ENCODE measurements at places on chromosomes 13 and 19.

GRCh38 chr13:73880365-73880764 is 253.8 kb downstream of the KLF12 start:
- no peak for DNase-seq

DNA sequence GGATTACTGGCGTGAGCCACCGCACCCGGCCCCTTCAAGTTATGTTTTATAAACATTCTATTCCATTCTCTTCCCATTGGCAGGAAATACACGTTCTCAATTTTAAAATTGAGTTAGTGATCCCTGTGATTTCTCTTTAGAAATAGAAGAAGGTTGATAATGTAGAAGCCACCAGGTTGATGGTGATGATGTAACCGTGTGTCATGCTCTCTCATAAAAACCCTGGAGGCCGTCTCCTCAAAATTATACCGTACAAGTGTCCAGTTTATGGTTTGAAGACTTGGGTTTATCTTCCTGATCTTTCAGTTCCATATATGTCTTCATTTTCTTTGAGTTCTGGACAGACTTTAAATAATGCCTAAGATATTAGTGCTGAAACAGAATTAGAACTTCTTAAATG is 32.2 kb downstream of the COG3 start:
- DNase-seq: no peak

DNA sequence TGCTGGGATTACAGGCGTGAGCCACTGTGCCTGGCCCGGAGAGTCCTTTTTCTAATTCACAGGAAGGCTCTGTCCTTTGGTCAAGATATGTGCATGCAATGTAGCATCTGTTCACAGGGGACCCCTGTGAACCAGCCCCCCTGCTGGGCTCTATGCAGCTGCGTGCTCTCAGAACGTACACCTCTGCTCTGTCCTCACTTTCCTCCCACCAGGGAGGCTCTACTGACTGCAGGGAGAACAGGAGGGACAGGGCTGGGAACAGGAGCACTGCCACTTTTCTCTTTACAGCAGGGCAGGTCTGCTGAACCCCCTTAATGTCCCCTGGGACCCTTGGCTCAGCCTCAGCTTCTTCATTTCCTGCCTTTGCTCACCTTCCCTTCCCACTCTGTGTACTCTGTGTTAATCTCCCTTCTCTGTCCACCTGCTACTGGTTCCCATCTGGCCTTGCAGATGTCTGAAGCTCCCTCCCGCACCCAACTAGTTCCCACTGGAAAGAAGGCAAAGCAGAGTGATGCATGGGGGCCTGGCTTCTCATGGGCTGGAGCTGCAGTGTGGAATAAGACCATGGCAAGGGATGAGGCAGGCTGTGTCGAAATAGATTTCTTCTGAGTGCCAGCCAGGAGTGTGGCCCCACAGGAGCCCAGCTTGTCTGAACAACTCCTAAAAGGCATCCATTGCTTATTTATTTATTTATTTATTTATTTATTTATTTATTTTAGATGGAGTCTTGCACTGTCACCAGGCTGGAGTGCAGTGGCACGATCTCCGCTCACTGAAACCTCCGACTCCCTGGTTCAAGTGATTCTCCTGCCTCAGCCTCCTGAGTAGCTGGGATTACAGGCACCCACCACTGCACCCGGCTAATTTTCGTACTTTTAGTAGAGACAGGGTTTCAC is 7.2 kb downstream of the ADGRE2 start:
- no peak for DNase-seq

- no peak for DNase-seq
These were observed 10.3 kb downstream of the ADAMTSL5 start for GRCh38 chr19:1502433-1503088.

- no peak for DNase-seq
These were observed 8.6 kb upstream of the MYCBP2 start for GRCh38 chr13:77335543-77335942.

DNA sequence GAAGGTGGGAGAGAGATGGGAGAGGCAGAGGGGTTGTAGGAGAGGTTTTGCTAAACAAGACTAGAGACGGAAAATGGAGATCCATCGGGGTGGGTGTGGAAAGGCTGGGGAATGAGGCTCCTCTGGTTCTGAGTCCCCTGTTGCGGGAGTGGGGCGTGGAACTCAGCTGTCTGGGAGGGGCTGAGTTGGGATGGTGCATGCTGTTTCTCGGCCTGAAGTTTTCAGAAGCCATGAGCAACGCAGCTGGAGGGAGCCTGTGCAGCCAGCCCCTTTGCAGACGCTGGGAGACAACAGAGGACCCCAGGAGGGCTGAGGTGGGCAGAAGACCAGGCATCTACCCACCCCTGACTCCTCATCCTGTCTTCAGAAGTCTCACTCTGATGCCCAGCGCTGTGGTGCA is 7.4 kb upstream of the GIPR start:
- no peak for DNase-seq

GRCh38 chr13:98486412-98486811 is 90.5 kb downstream of the STK24 start:
- DNase-seq: no peak

GRCh38 chr19:45955905-45956608 is 17.6 kb downstream of the NOVA2 start:
- no peak for DNase-seq

GRCh38 chr13:87100431-87100830 is 570.7 kb upstream of the SLITRK5 start:
- DNase-seq: no peak

- peak; percentile 34 for DNase-seq
These were observed 4.3 kb downstream of the PHF11 start for GRCh38 chr13:49499889-49500660.

- DNase-seq: no peak
These were observed 243.1 kb upstream of the NBEA start for GRCh38 chr13:34698945-34699344.

- DNase-seq: no peak
These were observed 21.1 kb upstream of the FBXO27 start for GRCh38 chr19:39053276-39054090.

DNA sequence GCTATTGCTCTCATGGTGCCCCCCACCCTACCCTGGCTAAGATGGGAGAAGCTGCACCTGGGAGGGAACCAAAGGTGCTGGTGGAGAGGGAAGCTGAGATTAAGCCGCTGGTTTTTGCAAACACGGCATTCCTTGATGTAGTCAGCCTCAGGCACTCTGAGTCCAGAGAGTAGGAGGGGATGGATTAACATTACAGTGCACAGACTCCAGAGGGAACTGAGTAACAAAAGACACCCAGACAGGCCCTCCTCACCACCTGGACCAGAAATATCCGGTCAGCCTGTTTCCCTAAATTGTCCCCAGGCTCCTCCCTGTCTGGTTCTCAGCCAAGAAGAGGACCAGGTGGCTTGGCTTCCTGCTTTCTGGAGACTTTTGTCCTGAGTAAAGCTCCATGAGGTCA is 28.9 kb upstream of the PABPC3 start:
- DNase-seq: no peak

DNA sequence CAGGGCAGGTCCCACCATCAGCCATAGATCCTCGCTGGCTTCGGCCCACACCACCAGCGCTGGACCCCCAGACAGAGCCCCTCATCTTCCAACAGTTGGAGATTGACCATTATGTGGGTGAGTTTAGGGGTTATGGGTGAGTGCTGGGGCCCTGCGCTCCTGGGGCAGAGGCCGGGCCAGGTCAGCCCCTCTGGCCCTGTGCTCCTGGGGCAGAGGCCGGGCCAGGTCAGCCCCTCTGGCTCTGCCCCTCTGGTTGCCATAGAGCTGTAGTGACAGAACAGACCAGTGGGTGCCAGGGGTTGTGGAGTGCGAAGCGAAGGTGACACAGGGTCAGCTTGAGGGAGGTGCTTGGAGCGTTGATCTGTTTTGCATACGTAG is 15.2 kb downstream of the POLD1 start:
- no peak for DNase-seq

DNA sequence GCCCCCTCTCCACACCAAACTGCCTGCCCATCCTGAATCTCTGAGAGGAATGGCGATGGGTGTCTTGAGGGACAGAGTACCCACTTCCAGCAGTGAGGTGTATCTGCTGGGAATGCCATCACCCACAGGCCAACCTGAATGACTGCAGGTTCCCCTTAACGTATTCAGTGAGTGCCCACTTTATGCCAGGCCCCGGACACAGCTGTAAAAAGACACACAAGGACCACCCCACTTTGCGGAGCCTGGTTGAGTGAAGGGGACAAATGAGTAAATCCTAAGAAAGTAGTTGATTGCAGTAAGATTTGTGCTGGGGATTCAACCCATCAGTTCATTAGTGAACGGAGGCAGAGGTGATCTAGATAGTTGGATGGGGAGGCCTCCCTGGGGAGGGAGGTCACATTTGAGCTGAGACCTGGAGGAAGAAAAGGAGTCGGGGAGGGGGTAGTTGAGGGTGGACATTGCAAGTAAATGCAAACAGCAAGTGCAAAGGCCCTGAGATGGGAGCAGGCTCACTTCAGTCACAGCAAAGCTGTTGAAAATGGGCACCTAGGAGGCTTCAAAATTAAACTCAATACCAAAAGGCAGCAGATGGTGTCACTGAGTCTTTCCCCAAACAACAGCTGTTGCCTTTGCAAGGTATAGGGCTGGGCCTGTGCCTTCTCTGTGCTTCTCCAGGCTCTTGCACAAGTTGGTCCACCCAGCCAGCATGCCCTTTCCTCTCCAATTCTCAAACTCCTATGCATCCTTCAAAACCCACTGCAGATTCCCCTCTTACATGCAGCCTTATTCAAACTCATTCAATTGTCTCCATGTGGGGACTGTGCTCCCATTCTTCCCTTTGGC is 4.3 kb downstream of the GDF15 start:
- no peak for DNase-seq

DNA sequence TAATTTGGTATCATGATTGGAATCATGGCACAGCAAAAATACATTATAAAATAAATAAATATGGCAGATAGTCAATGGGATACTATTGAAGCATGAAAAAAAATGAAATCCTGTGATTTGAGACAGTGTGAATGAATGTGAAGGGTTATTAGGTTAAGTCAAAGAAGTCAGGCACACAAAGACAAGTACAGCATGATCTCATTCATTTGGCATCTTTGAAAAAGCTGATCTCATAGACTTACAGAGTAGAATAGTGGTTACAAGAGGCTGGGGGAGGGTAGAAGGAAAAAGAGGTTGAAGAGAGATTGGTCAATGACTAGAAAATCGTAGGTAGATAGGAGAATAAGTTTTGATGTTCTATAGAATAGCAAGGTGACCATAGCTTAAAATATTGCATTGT is 295.1 kb upstream of the SLITRK5 start:
- DNase-seq: no peak

- DNase-seq: no peak
These were observed 22.8 kb downstream of the ZNF574 start for GRCh38 chr19:42098781-42099180.

DNA sequence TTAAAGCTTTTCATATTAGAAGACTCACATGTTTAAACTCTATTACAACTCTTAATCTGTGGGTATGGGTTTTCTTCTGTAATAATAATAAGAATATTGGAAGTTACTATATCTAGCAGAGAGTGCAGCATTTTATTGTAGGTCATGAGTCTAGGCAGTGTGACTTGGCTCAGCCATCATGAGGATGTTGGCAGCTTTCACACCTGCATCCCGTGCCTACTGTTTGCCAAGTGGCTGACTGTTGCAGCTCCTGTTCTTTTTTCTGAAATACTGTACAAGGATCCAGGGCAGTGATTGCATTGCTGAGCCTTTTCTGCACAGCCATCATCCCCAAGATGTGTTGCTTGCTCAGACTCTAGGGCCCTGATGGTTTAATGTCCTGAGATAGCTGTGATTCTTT is 47.4 kb downstream of the MTUS2 start:
- DNase-seq: no peak

- no peak for DNase-seq
These were observed 155.5 kb downstream of the FLT1 start for GRCh38 chr13:28339419-28339818.

DNA sequence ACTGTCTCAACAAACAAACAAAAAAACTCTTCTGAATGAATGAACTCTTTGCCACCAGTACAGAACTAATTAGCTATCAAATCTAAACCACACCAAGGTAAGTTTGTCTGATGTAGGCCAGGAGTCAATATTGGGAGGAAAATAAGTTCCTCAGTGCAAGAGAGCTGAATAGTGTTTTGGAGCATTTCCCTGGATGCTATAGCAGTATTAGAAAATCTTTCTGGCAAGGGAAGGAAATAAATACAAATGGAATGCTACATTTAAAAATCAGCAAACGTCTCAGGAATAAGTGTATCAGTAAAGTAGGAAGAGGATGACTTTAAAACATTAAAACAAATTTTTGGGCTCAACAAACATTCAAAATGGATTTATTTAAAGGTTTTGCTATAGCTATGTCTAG is 81.3 kb upstream of the TMTC4 start:
- DNase-seq: no peak

- DNase-seq: no peak
These were observed 1725.2 kb downstream of the EFNB2 start for GRCh38 chr13:104810242-104810641.

DNA sequence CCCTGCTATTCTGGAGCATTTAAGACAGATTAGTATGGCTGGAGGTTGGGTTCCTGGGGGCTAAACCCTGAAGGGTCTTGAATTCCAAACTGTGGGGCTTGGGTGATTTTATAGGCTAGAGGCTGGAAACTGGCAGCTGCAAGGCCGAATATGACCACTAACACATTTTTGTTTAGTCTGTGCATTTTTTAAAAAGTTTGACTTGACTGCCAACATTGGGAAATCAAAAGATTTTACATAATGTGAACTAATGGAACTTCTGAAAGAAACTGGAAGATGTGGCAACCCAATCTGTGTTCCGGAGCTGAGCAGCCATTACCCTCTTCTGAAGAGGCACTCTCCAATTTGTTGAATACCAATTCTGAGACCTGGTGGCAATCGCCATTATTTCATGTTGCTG is 5.1 kb downstream of the ZNF784 start:
- no peak for DNase-seq
